ENCODE measurements at places on chromosomes 12 and 14.

DNA sequence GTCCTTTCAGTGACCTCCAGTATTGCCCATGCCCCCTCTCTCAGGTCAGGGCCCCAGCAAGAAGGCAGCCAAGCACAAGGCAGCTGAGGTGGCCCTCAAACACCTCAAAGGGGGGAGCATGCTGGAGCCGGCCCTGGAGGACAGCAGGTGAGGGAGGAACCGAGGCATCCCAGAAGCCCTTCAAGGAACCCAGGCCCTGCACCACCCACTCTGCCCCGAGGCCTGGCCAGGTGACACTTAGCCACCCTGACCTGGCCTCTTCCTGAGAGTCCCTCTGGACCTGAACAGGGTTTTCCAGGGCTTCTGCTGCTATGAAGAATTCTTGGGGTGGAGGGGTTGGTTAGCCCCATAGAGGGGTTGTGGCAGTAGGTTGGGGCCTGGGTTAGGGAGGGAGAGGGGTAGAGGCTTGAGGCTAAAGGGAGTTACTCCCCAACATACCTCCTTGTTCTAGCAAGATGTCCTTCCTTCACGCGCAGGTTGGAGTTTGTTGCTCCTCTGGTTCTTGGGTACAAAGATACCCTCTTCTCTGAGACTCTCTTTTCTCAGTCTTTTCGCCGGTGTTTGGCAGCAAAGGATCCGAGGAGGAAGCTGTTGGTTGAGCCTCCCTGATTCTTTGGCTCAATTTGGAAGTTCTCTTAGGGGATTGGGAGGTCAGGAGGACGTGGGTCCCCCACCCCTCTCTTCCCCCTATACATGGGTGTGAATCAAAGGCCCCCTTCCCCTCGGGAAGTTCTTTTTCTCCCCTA, 2.1 kb downstream of the TARBP2 start:
- no peak overlapping the region for H3K27ac ChIP-seq
- peaks cover 13% of the 10 kb centered on the region for H3K4me1 ChIP-seq
- H3K4me3 ChIP-seq: no peak overlapping the region
- H3K36me3 ChIP-seq: 0 out of 2 replicates have a peak, but pooled peaks cover 9% of the 10 kb centered on the region
- no peak for DNase-seq

- DNase-seq: no peak
- H3K4me3 ChIP-seq: no peak overlapping the region
- H3K4me1 ChIP-seq: no peaks in the 10 kb centered on the region
- H3K36me3 ChIP-seq: no peaks in the 10 kb centered on the region
- no peaks in the 10 kb centered on the region for H3K27me3 ChIP-seq
These were observed 118.1 kb upstream of the FOXN3 start for GRCh38 chr14:89534902-89535685.

- no peak overlapping the region for H3K4me3 ChIP-seq
- H3K4me1 ChIP-seq: no peaks in the 10 kb centered on the region
- H3K27me3 ChIP-seq: peaks cover 2% of the 10 kb centered on the region
These were observed 16.6 kb downstream of the LRTM2 start for GRCh38 chr12:1836854-1837421.

DNA sequence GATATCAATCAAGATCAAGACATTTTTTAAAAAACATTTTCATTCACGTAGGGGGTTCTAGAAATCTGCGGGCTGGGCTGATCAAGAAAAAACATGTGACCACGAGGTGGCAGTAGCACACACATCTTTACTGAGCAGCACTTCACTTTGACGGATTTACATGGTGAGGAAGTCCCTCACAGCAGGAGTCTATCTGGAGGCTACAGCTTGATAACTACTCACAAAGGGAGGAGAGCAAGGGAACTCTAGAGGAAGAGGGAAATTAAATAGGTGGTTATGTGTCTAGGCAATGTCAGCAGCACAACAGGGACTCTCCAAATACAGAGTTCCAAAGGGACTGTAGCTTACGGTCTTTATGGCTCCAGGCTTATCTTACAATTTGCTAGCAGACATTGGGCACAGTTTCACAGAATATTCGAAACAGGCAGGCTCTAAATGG, 248.1 kb downstream of the DPY19L2 start:
- H3K36me3 ChIP-seq: no peaks in the 10 kb centered on the region
- DNase-seq: peak; percentile 24
- no peaks in the 10 kb centered on the region for H3K27me3 ChIP-seq
- no peak overlapping the region for H3K27ac ChIP-seq
- no peak overlapping the region for H3K4me3 ChIP-seq

GRCh38 chr12:91986084-91986483, 159.6 kb downstream of the BTG1 start:
- DNase-seq: no peak
- no peaks in the 10 kb centered on the region for H3K27me3 ChIP-seq
- H3K4me3 ChIP-seq: no peak overlapping the region
- no peaks in the 10 kb centered on the region for H3K36me3 ChIP-seq
- H3K4me1 ChIP-seq: no peaks in the 10 kb centered on the region
- no peak overlapping the region for H3K27ac ChIP-seq

DNA sequence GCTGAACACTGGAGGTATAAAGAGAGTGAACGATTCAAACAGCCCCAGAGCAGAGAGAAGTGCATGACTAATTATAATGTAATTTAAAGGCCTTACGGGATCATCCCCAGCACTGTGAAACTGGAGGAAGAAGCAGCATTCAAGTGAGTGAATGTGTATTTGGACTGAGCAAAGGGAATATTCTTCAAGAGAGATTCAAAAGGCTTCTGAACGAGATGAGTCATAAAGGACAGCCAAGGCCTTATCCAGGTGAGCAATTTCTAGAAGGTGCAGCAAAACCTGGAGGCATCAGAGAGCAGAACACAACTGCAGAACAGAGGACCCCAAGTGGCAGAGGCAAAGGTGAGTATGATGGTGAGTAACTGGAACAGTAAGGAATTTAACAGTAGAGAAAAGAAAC, 127.2 kb downstream of the BCAT1 start:
- no peaks in the 10 kb centered on the region for H3K27me3 ChIP-seq
- H3K36me3 ChIP-seq: peaks cover 6% of the 10 kb centered on the region
- peak; percentile 51 for DNase-seq
- H3K4me3 ChIP-seq: no peak overlapping the region
- H3K27ac ChIP-seq: peak overlapping the region; percentile 54

- no peaks in the 10 kb centered on the region for H3K36me3 ChIP-seq
- no peak overlapping the region for H3K27ac ChIP-seq
- DNase-seq: no peak
- no peak overlapping the region for H3K4me3 ChIP-seq
- H3K27me3 ChIP-seq: peaks cover 7% of the 10 kb centered on the region
These were observed 3.3 kb upstream of the SLC22A17 start for GRCh38 chr14:23355871-23356435.

DNA sequence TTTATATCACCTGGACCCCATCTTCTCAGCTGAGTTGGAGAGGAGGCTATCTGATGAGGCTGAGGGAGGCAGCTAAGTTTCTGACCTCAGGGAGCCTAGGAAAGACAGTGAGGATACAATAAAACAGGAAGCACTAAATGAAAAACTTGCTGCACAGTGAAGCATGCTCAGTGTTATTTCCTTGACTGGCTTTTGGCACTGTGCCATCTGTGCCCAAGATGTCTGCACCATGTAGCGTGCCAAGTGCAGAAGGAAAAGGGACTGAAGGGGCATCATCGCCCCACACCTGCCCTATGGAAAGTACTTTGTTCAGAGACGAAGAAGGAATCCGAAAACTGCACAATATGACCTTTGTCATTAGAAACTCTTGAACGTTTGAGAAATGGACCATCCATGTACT, 102.7 kb downstream of the ANO4 start:
- H3K4me1 ChIP-seq: no peaks in the 10 kb centered on the region
- H3K27ac ChIP-seq: no peak overlapping the region
- H3K4me3 ChIP-seq: no peak overlapping the region
- no peaks in the 10 kb centered on the region for H3K27me3 ChIP-seq
- no peak for DNase-seq
- H3K36me3 ChIP-seq: no peaks in the 10 kb centered on the region

DNA sequence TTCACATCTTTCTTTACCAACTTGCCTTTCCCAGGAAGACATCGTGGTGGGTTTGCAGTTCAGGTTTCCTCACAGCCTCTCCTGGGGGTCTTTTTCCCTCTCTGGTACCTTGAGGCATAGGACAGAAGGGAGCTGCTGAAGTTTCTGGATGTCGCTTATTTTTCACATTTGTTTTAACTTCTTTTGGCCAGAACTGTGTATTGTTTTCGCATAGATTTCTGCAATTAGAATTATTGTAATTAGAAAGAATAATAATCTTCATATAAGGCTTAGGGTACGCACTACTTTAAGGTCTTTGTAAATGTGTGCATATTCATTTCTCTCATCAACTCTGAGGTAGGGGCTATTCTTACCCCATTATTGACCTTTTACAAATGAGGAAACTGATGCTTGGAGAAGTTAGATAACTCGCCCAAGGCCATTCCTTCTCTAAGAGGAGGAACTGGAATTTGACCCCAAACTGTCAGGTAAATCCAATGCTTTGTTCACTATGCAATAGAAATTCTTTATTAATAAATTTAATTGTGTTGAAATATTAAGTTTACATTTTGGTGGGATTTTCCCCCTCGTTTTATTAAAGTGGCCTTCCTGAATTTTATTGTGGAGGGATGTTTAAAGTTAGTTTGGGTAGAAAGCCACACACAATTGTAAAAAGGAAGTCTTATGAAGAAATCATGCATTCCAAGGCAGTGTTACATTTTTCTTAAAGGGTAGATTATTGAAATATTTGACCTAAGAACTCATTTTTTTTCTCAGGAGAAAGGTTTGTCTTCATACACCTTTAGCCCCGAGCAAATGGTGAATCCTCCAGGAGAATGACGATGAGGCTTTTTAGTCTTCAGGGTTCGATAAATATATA, 12.1 kb upstream of the SLC38A2 start:
- H3K27me3 ChIP-seq: no peaks in the 10 kb centered on the region
- no peaks in the 10 kb centered on the region for H3K36me3 ChIP-seq
- H3K27ac ChIP-seq: peak overlapping the region; percentile 89
- peak overlapping the region; percentile 80 for H3K4me3 ChIP-seq

DNA sequence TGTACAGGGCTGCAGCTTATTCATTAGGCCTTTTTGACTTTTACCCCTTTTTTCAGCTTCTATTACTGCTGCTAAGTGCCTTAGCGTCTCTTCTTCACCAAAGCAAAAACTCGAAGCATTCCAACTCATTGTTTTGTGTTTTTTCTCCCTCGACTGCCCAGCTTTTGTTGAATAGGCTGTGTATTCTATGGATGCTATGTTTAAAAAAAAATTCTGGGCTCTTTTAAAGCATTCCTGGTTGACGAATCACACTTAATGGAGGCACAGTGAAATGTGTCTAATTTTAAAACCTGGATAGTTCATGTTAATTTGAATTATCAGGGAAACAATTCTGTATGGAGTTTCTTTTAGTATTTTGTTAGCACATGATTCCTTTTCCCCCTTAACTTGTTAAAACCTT, 29.7 kb downstream of the KTN1 start:
- peaks cover 5% of the 10 kb centered on the region for H3K36me3 ChIP-seq
- DNase-seq: no peak
- no peak overlapping the region for H3K4me3 ChIP-seq
- no peak overlapping the region for H3K27ac ChIP-seq
- H3K27me3 ChIP-seq: no peaks in the 10 kb centered on the region

- no peaks in the 10 kb centered on the region for H3K4me1 ChIP-seq
- H3K27me3 ChIP-seq: no peaks in the 10 kb centered on the region
- DNase-seq: no peak
- H3K27ac ChIP-seq: no peak overlapping the region
- no peak overlapping the region for H3K4me3 ChIP-seq
- peaks cover 9% of the 10 kb centered on the region for H3K36me3 ChIP-seq
These were observed 47.6 kb downstream of the DCAF5 start for GRCh38 chr14:69105326-69105725.

GRCh38 chr12:22014783-22015144, 31.3 kb upstream of the CMAS start:
- H3K4me1 ChIP-seq: no peaks in the 10 kb centered on the region
- H3K36me3 ChIP-seq: no peaks in the 10 kb centered on the region
- H3K27ac ChIP-seq: no peak overlapping the region
- no peaks in the 10 kb centered on the region for H3K27me3 ChIP-seq
- DNase-seq: no peak

DNA sequence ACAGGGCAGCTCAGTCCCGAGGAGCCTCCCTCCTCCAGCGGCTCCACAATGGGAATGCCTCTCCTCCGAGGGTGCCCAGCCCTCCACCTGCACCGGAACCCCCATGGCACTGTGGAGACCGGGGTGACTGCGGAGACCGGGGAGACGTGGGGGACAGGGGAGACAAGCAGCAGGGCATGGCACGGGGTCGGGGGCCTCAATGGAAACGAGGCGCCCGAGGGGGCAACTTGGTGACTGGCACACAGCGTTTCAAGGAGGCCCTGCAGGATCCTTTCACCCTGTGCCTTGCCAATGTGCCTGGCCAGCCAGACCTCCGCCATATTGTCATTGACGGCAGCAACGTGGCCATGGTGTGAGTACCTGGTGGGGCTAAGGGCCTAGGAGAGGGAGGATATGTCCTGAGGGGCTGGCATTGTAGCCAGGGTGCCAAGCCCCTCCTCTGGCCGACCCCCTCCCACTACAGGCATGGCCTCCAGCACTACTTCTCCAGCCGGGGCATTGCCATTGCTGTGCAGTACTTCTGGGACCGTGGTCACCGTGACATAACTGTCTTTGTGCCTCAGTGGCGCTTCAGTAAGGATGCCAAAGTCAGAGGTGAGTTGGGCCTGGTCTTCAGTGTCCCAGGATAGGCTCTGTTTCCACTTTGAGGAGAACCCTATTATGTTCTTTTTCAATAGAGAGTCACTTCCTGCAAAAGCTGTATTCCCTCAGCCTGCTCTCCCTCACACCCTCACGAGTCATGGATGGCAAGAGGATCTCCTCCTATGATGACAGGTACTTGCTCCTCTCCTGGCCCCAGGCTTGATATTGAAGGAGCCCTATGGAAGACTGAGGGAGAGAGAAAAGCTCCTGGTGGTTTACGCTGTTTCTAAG, 2.7 kb downstream of the KHNYN start:
- no peaks in the 10 kb centered on the region for H3K27me3 ChIP-seq
- no peak overlapping the region for H3K27ac ChIP-seq
- peaks cover 18% of the 10 kb centered on the region for H3K36me3 ChIP-seq
- H3K4me3 ChIP-seq: no peak overlapping the region
- H3K4me1 ChIP-seq: peaks cover 17% of the 10 kb centered on the region
- no peak for DNase-seq

DNA sequence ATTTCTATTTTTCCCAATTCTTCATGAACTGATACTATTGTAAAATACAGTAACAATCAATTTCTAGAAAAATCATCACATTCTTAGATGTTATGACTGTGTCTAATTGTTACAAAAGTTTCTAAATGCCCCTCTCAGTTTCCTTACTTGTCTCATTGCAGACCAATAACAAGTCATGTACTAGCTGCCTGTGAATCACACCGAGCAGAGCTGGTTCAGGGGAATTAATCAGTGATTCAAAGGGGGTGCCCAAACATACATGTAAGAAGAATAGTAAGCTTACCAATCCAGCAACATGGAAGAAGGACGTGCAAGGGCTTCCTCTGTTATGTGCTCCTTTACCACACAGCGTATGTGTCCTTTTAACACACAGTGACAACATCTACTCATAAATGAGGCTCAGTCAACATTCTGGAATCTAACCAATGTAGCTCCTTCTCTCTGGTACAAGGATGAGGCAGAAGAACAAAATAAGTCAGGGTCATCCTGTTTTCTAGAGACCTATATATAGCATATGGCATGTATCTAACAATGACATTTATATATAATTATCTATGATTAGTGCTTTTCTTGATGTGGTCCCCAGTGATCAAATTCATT, 126.4 kb downstream of the SCN8A start:
- no peak overlapping the region for H3K27ac ChIP-seq
- no peak for DNase-seq
- peaks cover 3% of the 10 kb centered on the region for H3K27me3 ChIP-seq
- H3K4me1 ChIP-seq: no peaks in the 10 kb centered on the region
- no peak overlapping the region for H3K4me3 ChIP-seq

GRCh38 chr12:32400114-32400672, 835 bp downstream of the FGD4 start:
- peaks cover 7% of the 10 kb centered on the region for H3K27me3 ChIP-seq
- no peaks in the 10 kb centered on the region for H3K4me1 ChIP-seq
- H3K4me3 ChIP-seq: peak overlapping the region; percentile 57
- DNase-seq: no peak

Measured in GM12878 (cell line).